Naive thymus-derived CD8-positive, alpha-beta T cell (primary cell): ENCODE measurements at places on chromosomes 16 and 17. TPM values are rescaled to one million over a fixed set of nuclear protein-coding genes. Genes with fewer than 3 reads are reported as not detected.

Gene TP53TG3
- not detected for total RNA-seq

Gene HOXB5
- not detected for total RNA-seq

Gene FOXF1
- total RNA-seq: not detected

Gene CPNE7
- total RNA-seq: not detected

GRCh38 chr16:30377812-30378235 lies 3.2 kb downstream of the MYL11 start:
- peak overlapping the region; percentile 96 for H3K4me3 ChIP-seq
- H3K36me3 ChIP-seq: peaks cover 6% of the 10 kb centered on the region
- peak; percentile 87 for DNase-seq

GRCh38 chr17:61122326-61122913 lies 277.2 kb upstream of the TBX2 start:
- H3K27ac ChIP-seq: no peak overlapping the region
- H3K36me3 ChIP-seq: peaks cover 7% of the 10 kb centered on the region
- H3K4me3 ChIP-seq: no peak overlapping the region
- DNase-seq: no peak

GRCh38 chr17:32445971-32446370 lies 1.7 kb downstream of the PSMD11 start:
- no peaks in the 10 kb centered on the region for H3K27me3 ChIP-seq
- no peak for DNase-seq
- no peak overlapping the region for H3K27ac ChIP-seq
- H3K4me3 ChIP-seq: peak overlapping the region; percentile 87
